ENCODE measurements at places on chromosomes 3 and 15.

- DNase-seq = no peak
Measured at GRCh38 chr15:39618063-39618823, 37.4 kb downstream of the THBS1 start.

DNA sequence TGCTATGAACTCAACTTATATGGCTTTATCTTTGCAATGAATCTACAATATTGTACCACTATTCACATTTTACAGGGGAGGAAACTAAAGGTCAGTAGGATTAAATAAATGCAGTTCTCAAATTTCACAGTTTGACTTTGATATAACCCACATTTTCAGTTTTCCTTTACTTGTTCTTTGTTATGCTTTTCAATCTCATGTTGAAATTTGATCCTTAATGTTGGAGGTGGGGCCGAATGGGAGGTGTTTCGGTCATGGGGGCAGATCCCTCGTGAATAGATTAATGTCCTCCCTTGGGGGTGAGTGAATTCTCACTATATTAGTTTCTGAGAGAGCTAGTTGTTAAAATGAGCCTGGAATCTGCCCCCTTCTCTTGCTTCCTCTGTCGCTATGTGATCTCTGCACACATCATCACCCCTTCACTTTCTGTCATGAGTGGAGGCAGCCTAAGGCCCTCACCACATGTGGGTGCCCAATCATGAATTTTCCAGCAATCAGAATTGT is 44.7 kb downstream of the CD200 start:
- DNase-seq = no peak

DNA sequence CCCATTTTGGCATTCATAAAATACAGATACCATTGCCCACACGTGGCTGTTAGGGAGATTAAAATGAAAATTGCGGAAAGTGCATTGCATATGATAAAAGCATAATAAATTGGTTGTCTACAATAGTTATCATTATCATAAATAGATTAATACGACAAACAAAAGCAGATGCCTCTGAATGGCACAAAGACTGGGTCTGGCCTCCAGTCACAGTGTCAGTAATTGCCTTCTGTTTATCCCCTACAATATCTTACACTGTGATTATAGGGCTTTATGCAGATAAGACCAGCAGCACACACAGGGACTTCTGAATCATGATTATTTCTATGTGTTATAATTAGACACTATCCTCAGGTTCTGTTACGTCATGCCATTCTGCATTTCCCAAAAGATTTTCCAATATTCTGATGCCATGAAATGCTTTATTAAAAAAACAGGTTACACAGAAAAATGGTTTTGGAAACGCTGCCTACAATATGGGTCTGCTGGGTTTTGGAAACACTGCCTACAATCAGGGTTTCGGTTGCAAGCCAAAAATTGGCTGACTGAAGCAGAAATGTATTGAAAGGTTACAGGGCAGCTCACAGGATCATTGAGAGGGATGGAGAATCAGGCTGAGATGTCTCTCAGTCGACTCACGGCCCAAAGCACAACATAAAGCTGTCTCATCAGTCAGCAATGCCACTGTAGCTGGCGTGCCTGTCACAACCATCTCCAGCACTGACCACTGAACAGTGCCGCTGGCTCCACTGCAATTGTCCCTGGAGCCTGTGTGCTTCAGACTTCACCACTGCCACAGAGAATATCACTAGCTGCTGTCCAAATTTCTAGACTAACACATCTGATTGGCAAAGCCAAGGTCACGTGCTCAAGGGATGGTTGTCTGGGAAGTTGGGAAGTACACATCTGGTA is 248.1 kb downstream of the ERC2 start:
- DNase-seq = no peak

- no peak for DNase-seq
Measured at GRCh38 chr15:59315914-59316451, 56.7 kb downstream of the MYO1E start.

- no peak for DNase-seq
Measured at GRCh38 chr3:134319931-134320330, 54.3 kb downstream of the AMOTL2 start.

DNA sequence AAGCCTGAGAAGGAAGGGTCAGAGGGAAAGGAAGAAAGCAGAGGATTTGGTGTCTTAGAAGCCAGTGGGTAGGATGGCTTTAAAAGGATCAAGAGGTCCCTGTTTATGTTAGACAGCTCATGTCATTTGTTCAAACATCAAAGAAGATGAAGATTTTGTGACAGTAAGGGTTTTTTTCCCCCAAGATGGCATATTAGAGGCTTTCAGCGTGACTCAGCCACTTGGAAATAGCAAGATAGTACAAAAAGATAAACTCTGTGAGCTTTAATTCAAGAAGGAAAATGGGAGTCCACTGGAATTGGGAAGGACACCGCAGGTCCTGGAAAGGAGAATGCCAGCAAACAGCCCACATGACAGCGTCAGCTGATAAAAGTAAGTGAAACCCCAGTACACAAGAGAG is 467.1 kb upstream of the THBS1 start:
- no peak for DNase-seq

Measured in GM13976 (cell line).